HepG2 (cell line): ENCODE measurements at places on chromosomes 12 and 14.

GRCh38 chr14:100573757-100574641 is 13.2 kb downstream of the BEGAIN start:
- H3K4me3 ChIP-seq = no peak overlapping the region
- H3K27me3 ChIP-seq = peaks cover 88% of the 10 kb centered on the region
- no peak overlapping the region for H3K27ac ChIP-seq
- no peak for DNase-seq
- no peaks in the 10 kb centered on the region for H3K4me1 ChIP-seq
- no peaks in the 10 kb centered on the region for H3K36me3 ChIP-seq

- H3K36me3 ChIP-seq = no peaks in the 10 kb centered on the region
- no peak overlapping the region for H3K4me3 ChIP-seq
- no peak overlapping the region for H3K27ac ChIP-seq
- peaks cover 10% of the 10 kb centered on the region for H3K4me1 ChIP-seq
- no peak for DNase-seq
- no peaks in the 10 kb centered on the region; the same call in 2 of the 3 replicates for H3K27me3 ChIP-seq
Measured at GRCh38 chr12:116820064-116820656, 61.1 kb downstream of the HRK start.

- H3K27ac ChIP-seq = no peak overlapping the region
- DNase-seq = no peak
- no peak overlapping the region for H3K4me3 ChIP-seq
- peaks cover 5% of the 10 kb centered on the region for H3K27me3 ChIP-seq
- H3K4me1 ChIP-seq = peaks cover 17% of the 10 kb centered on the region
- H3K36me3 ChIP-seq = no peaks in the 10 kb centered on the region
Measured at GRCh38 chr12:6112004-6112403, 12.5 kb downstream of the VWF start.

DNA sequence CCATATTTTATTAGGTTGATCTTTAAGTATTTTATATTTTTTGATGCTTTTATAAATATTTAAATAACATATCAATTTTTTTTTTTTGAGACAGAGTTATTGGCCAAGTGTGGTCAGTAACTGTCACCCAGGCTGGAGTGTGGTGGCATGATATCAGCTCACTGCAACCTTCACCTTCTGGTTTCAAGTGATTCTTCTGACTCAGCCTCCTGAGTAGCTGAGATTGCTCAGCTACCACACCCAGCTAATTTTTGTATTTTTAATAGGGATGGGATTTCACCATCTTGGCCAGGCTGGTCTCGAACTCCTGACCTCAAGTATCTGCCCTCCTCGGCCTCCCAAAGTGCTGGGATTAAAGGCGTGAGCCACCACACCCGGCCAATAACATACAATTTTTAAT is 71.1 kb downstream of the FUT8 start:
- no peaks in the 10 kb centered on the region for H3K36me3 ChIP-seq
- H3K27me3 ChIP-seq = no peaks in the 10 kb centered on the region
- no peak overlapping the region for H3K4me3 ChIP-seq
- no peak for DNase-seq
- no peak overlapping the region for H3K27ac ChIP-seq

DNA sequence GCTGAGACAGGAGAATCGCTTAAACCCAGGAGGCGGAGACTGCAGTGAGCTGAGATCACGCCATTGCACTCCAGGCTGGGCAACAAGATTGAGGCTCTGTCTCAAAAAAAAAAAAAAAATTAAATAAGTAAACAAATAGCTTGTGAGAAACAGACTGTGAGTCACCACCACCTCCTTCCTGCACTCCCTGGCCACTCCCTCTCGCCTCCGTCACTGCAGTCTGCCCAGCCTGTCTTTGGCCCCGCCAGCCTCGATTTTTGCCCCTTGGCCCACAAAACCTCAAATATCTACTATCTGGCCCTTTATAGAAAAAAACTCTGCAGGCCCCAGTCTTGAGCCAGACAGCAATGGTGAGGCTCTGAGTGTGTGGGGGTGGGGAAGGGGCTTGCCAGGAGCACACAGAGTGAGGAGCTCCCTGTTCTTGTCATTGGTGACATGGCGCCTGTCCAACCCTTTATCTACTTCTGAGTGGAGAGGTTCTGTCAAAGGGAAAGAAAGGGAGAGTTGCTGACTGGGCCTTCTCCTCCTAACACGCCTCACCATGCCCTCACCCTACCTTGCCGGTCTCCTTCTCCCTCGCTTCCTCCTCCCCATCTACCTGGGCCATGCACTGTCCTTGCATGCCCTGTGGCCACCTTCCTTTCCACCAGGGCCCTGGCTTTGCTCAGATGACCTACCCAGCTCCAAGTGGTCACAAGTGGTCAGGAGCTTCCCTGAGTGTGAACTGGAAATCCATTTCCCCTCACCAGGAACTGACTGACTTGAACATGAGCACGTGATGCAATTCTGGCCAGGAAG is 22.1 kb downstream of the LGMN start:
- H3K27me3 ChIP-seq = no peaks in the 10 kb centered on the region
- no peak for DNase-seq
- no peak overlapping the region for H3K4me3 ChIP-seq
- H3K4me1 ChIP-seq = peaks cover 36% of the 10 kb centered on the region
- H3K36me3 ChIP-seq = no peaks in the 10 kb centered on the region
- H3K27ac ChIP-seq = no peak overlapping the region

- peaks cover 60% of the 10 kb centered on the region for H3K4me1 ChIP-seq
- peak overlapping the region; percentile 70 for H3K27ac ChIP-seq
- H3K27me3 ChIP-seq = no peaks in the 10 kb centered on the region; the same call in 1 of the 2 replicates
- H3K36me3 ChIP-seq = peaks cover 1% of the 10 kb centered on the region; the same call in 1 of the 2 replicates
- peak overlapping the region; percentile 73 for H3K4me3 ChIP-seq
Measured at GRCh38 chr14:64705381-64706118, 1.3 kb downstream of the PLEKHG3 start.

GRCh38 chr14:93085911-93086310 is 29.8 kb downstream of the ITPK1 start:
- peaks cover 21% of the 10 kb centered on the region for H3K4me1 ChIP-seq
- no peak for DNase-seq
- H3K27ac ChIP-seq = no peak overlapping the region
- H3K36me3 ChIP-seq = no peaks in the 10 kb centered on the region
- H3K4me3 ChIP-seq = no peak overlapping the region

- no peak for DNase-seq
- no peaks in the 10 kb centered on the region for H3K27me3 ChIP-seq
- H3K4me1 ChIP-seq = no peaks in the 10 kb centered on the region
Measured at GRCh38 chr14:105387530-105387922, 10.8 kb upstream of the TEX22 start.

GRCh38 chr14:101502761-101503392 is 58.4 kb upstream of the DIO3 start:
- no peak for DNase-seq
- no peak overlapping the region for H3K4me3 ChIP-seq
- H3K36me3 ChIP-seq = no peaks in the 10 kb centered on the region
- H3K4me1 ChIP-seq = peaks cover 15% of the 10 kb centered on the region

GRCh38 chr12:119644930-119645329 is 23.0 kb upstream of the PRKAB1 start:
- no peaks in the 10 kb centered on the region; the same call in 1 of the 2 replicates for H3K27me3 ChIP-seq
- no peaks in the 10 kb centered on the region for H3K4me1 ChIP-seq
- no peak for DNase-seq
- no peaks in the 10 kb centered on the region for H3K36me3 ChIP-seq

DNA sequence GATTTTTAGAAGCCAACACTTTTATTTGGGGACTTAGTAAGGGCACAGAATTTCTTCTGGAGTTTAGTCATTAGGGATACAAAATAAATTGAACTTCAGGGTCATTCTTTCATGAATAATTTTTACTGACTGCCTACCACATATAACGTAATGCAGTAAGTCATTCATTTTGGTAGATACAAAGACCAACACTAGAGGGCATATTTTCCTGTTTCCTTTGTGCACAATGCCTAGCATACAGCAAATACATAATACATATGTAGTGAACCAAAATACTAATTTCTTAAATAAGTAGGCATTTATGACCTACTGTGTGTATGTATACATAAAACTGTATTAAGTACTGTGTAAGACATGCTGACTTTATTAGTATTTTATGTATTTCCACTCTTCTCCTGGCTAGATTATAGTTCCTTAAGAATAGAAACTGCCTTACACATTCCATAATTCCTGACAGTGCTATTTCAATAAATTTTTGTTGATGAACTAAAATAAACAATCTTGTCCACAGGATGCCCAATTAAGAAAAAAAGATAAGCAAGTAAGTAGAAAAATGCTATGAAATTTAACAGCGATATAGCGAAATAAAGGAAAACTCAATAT is 47.9 kb downstream of the PPP1R12A start:
- no peaks in the 10 kb centered on the region for H3K36me3 ChIP-seq

DNA sequence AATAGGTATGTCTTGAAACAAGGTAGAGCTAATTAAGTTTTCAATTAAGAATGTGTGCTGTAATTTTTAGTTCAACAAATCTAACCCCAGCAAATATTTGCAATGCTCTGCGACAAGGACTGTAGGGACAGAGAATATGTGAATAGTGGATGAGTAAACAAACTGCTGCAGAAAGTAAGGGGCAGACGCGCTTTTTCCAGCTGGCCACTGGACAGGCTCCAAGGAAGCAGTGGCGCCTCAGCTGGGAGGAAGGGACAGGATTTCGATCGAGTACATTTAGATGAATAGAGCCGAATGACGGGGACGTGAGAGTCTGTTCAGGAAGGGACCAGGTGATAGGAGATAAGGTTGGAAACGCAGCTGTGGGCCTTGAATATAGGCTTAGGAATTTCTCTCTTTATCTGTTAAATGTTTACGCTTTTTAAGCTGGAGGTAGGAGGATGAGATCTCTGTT is 69.3 kb downstream of the ELK3 start:
- H3K27ac ChIP-seq = peak overlapping the region; percentile 40
- H3K4me1 ChIP-seq = peaks cover 34% of the 10 kb centered on the region
- no peaks in the 10 kb centered on the region for H3K27me3 ChIP-seq
- peak; percentile 90 for DNase-seq

- no peaks in the 10 kb centered on the region for H3K36me3 ChIP-seq
- no peak for DNase-seq
- no peak overlapping the region for H3K4me3 ChIP-seq
- H3K27me3 ChIP-seq = peaks cover 12% of the 10 kb centered on the region; the same call in 2 of the 3 replicates
Measured at GRCh38 chr12:111342376-111342775, 26.5 kb downstream of the PHETA1 start.
